ENCODE measurements at places on chromosomes 2 and 18. TPM values are rescaled to one million over a fixed set of nuclear protein-coding genes. Genes with fewer than 3 reads are reported as not detected.

DUSP2 gene
- polyA plus RNA-seq = 2.9 TPM

DSG2 gene
- polyA plus RNA-seq = 8.2 TPM

SLC9A4 gene
- not detected for polyA plus RNA-seq

COL4A4 gene
- 0.84 TPM for polyA plus RNA-seq

PLCD4 gene
- 0.23 TPM for polyA plus RNA-seq

MDH1B gene
- polyA plus RNA-seq = 0.12 TPM

MBOAT2 gene
- polyA plus RNA-seq = 6.3 TPM

GRCh38 chr2:60499651-60500265 is 53.7 kb downstream of the BCL11A start:
- DNase-seq = peak; percentile 43

DNA sequence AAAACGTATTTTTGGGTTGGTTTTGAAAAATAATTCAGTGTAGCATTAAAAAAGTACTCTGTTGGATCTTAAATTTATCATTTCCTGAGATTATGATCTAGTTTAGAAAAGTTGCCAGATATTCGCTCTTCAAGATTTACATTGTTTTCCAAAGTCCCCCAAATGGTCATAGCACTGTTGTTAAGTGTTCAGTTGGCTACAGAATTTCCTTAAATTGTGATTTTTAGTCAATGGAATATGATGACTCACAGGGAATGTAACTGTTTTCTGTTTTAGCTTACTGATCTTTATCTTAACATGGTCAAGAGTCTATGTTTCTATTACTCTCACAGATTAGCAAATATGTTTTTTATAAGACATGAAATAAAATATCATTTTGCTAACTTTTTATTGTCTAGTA is 23.2 kb downstream of the PLCL1 start:
- DNase-seq = no peak

DNA sequence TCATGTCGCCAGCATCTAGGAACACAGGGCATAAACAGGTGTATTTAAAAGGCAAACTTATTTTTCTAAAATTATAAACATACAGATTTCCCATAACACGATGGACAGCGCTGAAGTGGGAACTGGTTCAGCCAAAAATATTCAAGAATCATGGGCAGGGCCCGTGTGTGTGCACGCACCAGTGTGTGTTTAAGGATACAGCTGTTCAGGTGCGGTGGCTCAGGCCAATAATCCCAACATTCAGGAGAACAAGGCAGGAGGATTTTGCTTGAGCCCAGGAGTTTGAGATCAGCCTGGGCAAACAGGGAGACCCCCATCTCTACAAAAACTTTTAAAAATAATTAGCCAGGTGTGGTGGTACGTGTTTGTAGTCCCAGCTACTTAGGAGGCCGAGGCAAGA is 288.6 kb upstream of the HDAC4 start:
- no peak for DNase-seq

GRCh38 chr18:10900435-10900834 is 248.9 kb downstream of the PIEZO2 start:
- DNase-seq = no peak

- no peak for DNase-seq
Observed at GRCh38 chr2:170521299-170521698, 193.8 kb upstream of the SP5 start.

- no peak for DNase-seq
Observed at GRCh38 chr2:138395565-138396306, 105.8 kb upstream of the SPOPL start.

GRCh38 chr2:111238296-111238695 is 117.6 kb downstream of the BCL2L11 start:
- no peak for DNase-seq

DNA sequence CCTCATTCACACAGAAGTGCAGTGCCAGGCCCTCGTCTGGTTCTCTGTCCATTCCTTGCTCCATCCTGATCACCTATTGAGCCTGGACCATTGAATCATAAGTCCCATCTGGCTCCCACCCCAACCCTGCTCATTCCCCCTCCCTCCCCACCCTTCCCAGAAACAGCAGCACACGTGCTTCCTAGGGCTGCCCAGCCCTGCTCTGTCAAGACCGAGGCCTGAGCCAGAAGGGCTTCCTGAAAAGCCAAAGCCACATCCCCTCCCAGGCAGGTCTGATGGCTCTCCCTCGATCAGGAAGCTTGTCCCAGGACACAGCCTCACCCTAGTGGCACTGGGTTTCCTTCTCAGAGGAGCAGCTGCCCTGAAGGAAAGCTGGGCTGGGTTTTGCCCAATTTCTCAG is 79.8 kb upstream of the FZD7 start:
- no peak for DNase-seq

- no peak for DNase-seq
Observed at GRCh38 chr2:109472331-109472959, 141.3 kb downstream of the SEPTIN10 start.

DNA sequence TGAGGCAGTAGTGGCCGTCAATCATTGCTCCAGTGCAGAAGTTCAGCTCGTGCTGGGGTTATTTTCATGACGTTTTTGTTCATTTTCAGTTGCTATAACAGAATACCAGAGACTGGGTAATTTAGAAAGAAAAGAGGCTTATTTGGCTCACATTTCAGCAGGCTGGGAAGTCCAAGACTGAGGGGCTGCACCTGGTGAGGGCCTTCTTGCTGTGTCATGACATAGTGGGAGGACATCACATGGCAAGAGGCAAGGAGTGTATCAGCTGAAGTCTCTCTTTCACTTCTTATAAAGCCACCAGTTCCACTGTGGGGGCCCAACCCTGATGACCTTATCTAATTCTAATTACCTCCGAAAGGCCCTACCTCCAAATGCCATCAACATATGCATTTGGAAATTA is 58.0 kb upstream of the DPP10 start:
- no peak for DNase-seq

Data from heart right ventricle (tissue), 16 donors.